CD4-positive, alpha-beta T cell treated with Interleukin-17A for 1 hour (primary cell): ENCODE measurements at places on chromosomes 7 and 10.

DNA sequence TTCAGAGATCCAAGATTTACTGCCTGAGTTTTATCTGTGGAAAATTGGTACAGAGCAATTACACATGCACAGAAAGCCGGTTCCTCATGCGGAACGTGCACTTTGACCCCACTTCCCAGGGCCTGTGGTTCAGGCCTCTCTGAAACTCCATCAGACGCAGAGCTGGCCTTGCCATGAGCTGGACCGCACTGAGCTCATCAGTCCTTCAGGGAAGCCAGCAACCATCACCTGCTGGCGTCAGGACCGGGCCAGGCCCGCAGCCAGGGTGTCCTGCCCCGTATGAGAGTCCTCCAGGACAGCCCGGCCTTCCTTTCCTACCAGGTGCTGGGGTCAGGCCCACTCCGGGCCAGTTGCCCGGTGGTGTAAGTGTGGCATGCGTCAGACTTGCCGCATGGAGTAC lies 446.5 kb upstream of the FOXK1 start:
- no peak for DNase-seq

DNA sequence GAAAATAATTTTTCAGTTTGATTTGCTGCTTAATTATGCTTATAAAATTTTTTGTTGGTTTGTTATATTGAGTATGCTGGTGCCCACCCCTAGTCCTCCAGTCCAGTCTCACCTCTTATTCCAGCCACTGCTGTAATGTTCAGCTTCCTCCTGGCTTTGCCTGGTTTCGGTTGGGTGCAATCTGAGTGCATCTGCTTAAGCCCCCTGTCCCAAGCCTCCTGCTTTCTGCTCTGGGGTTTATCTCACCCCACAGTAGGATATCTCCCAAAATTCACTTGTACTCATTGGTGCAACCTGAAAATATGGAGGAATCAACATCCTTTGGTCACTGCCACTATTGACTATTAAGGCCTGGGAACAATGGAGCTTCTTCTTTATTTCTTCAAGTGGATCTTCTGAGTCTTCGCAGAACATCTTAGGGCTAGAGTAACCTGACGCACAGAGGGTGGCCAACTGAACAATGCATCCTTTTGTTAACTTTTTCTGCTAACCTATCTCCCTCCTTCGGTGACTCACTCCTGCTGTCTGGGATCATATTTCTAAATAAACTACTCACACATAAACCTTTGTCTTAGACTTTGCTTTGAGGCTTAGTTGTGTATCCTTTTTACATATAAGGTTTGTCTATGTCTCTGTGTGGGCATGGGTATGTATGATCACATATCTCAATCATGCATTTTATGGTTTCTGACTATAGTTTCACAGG lies 19.1 kb upstream of the SOSTDC1 start:
- no peak for DNase-seq

DNA sequence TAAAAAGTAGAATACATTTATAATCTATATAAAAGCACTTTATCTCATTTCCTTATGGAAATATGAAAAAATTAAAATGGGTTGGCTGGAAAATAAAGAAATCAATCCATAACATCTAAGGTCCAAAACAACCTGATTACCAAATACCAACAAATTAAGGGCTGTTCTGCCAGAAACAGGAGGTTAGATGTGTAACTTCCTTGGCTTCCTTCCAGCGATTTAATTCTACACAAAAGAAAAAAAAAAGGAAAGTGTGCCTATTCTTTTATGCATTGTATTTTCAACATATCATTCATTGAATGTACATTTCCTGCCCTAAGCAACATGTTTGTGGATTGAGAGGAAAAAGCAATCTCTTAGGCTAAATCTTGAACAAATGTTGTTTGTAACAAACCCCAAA lies 36.2 kb upstream of the USP6NL start:
- no peak for DNase-seq

DNA sequence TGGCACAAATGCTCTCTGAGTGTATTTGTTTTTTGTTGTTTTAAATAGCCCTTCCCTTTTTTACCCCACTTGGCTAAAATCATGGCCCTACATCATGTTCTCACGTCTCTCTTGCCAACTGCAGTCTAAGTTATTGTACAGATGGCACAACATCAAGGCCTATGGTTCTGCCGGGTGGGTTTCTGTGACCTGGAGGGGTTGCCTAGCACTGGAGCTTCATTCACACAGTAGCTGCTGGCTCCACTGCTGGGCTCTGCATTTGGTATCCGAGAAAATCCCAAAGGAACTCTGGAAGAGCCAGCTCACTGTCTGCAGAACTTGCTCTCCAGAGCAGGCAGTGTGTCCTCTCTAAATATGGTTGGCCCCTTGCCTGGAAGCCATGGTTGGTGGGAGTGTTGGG lies 120.6 kb downstream of the LRRC4 start:
- DNase-seq, result no peak

DNA sequence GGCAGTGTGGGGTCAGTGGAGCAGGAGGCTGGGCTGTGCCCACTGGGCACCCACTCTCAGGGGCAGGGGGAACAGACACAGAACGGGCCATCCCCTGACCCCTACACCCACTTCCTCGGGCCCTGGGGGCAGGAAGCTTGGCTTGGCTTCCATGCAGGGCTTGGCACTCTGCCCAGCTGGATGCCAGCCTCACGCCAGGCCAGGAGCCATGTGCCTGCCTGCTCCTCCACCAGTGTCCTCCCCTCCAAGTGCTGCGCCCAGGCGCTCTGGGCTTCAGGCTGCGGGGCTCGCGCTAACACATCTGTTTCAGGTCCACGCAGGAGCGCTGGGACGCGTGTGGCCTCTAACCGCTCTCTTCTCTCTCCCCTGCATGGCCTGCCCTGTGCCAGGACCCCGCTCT lies 12.7 kb downstream of the LDB3 start:
- no peak for DNase-seq

- no peak for DNase-seq
These were observed 43.0 kb downstream of the ADCY1 start for GRCh38 chr7:45617166-45617565.

DNA sequence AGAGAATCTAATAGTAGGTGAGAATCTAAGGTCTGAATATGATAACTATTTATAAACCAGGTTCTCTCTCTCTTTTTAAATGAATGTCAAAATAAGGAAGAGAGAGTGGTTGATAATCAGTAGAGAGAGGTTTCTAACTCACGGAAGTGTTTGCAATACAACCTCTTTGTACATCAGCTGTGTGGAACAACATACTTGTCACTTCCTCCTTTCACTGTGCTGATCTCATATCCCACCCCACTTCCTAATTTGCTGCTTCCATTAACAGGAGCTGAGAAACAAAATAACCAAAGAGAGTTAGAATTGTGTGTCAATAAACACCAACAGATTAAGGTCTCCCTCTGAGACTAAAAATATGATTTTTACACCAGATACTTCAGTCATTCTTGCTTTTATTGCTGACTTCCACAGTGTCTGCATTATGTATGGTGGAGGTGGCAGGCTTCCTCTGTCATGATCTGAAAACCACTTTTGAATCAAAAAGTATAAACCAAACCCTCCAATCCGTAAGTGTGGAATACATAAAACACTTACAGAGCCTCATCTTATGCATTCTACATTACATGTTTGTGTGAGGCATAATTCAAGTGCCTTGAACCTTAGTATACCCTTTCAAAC lies 25.0 kb downstream of the CACUL1 start:
- peak; percentile 45 for DNase-seq

- DNase-seq, result no peak
These were observed 431.2 kb downstream of the RPS24 start for GRCh38 chr10:78464856-78465267.

- DNase-seq, result no peak
These were observed 111.2 kb downstream of the SAMD9 start for GRCh38 chr7:93006480-93007095.

GRCh38 chr7:92336662-92337340 lies 91.0 kb downstream of the ANKIB1 start:
- DNase-seq, result no peak

GRCh38 chr7:54591404-54592386 lies 49.5 kb downstream of the VSTM2A start:
- DNase-seq, result no peak

- DNase-seq, result no peak
These were observed 276.1 kb upstream of the NEBL start for GRCh38 chr10:21172930-21173801.

DNA sequence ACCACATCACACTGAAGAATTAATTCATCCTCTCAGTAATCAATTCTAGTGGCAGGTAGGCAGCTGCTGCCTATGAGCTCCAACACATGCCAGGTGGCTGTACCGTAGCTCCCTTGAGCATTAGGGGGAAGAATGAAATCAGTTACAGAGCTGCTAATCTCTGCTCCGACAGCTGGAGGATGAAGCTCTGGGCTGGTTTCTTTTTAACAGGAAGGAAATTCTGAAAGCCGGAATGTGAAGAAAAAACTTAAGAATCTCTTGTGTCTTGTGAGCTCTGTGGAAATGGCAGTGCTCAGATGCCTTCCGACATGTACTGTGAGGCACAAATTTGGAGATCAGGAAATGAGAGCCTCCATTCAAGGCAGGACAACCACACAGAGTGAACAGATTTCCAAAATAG lies 2.8 kb upstream of the AHCYL2 start:
- peak; percentile 10 for DNase-seq

- DNase-seq, result no peak
These were observed 155.6 kb upstream of the SEMA3C start for GRCh38 chr7:81074406-81074805.

DNA sequence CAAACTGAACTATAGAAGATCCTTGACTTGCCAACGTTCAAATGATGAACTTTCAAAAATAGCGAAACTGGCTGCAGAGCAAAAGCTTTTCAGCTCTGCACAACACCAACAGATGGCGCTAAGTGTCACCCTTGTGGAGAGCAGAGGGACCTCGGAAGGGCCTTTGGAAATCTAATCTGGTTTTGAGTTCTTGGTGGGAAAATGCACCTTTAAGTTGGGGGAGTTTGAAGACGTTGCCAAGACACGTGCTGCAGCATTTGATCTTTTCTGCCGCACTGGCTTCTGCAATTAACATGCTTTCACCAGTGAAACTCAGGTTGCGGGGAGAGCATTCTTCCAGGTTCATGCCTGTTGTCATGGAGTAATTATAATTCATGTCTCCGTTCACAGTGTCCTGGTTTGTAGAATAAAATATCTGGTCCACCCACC lies 26.3 kb upstream of the WDR11 start:
- no peak for DNase-seq

- DNase-seq, result no peak
These were observed 160.8 kb downstream of the HDAC9 start for GRCh38 chr7:18656362-18656761.

GRCh38 chr7:44074349-44074695 lies 8.0 kb downstream of the POLM start:
- DNase-seq, result no peak

GRCh38 chr10:117374506-117375359 lies 507 bp downstream of the PDZD8 start:
- DNase-seq, result peak; percentile 26

GRCh38 chr10:48271047-48271730 lies 3.3 kb downstream of the FRMPD2 start:
- DNase-seq, result no peak

- no peak for DNase-seq
These were observed 574.5 kb downstream of the SUGCT start for GRCh38 chr7:40709062-40709964.

- DNase-seq, result no peak
These were observed 23.7 kb upstream of the WNT16 start for GRCh38 chr7:121305109-121305508.

GRCh38 chr7:129252128-129252527 lies 27.3 kb downstream of the AHCYL2 start:
- DNase-seq, result no peak

GRCh38 chr10:125850766-125851731 lies 27.7 kb downstream of the BCCIP start:
- DNase-seq, result no peak

GRCh38 chr10:60989400-60989876 lies 45.5 kb upstream of the RHOBTB1 start:
- no peak for DNase-seq

- DNase-seq, result peak; percentile 36
These were observed 984 bp upstream of the IKZF1 start for GRCh38 chr7:50303335-50304128.

GRCh38 chr10:129958148-129958628 lies 5.9 kb downstream of the EBF3 start:
- DNase-seq, result no peak

GRCh38 chr7:13948019-13948801 lies 41.3 kb downstream of the ETV1 start:
- no peak for DNase-seq

- DNase-seq, result no peak
These were observed 27.3 kb downstream of the ADAP1 start for GRCh38 chr7:927031-927671.

- DNase-seq, result no peak
These were observed 53.8 kb upstream of the BAMBI start for GRCh38 chr10:28623483-28623882.

DNA sequence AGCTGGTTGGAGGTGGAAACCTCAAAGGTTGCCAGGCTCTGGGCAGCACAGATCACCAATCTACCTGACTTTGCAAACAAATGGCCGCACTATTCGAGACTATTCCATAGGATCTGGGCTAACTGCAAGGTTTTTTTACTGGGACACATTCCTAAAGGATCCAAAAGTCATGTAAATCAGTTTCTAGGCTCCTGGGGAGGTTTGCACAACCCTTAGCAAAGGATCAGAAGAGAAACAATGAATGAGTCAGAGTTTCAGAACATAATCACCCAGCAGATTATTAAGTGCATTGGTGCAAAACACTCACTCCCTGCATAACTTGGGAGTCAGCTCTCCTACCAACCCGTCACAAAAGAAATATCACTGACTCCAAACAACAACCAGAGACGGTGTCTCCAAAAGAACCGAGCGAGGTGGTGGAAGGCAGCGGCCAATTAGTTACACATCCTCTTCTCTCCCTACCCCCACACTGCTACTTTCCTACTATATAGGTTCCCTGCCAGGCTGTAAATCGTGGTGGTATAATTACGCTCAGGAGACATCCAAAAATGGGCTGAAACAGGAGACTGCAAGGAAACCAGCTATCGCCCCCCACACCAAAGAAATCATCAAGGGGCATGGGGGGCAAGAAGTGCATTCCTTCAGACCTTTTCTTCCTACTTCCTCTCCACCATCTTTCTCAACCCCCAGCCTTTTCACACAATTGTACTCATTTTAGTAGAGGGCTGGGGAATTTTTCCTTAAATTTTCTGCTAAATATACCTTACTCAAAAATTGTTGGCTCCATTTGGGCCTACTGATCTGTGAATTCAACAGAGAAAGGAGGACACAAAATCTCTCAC lies 3.2 kb downstream of the UBE2H start:
- DNase-seq, result no peak

DNA sequence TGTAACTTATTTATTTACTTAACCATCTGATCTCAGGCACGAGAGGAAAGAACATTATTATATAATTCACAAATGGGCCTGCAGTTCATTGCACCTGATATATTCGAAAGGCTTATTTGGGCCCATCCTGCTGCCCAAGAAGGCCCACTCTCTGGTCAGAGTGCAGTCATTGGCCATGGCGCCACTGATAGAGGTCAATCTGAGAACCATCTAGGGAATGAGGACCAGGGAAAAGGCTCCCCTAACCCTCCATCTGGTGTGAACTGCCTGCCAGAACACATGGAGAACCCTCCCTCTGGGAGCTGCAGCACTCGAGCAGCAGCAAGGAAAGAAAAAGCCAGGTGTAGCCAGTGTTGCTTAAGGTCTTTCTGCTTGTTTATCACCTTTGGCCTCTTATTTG lies 136.6 kb downstream of the REEP3 start:
- no peak for DNase-seq
